ENCODE measurements at places on chromosomes 16 and 17.

DNA sequence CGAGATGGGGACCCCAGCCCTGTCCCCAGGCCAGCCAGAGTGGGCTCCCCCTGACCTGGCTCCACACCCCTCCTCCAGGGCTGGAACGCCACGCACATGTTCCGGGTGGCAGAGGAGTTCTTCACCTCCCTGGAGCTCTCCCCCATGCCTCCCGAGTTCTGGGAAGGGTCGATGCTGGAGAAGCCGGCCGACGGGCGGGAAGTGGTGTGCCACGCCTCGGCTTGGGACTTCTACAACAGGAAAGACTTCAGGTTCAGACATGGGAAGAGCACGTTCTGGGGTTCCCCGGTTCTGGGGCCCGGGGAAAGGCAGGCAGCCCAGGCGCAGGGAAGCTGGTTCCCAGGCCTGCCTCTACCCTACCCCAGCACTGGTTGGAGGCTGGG is 4.6 kb downstream of the ACE start:
- no peak for DNase-seq

- no peak for DNase-seq
Measured at GRCh38 chr17:50363217-50364060, 9.5 kb downstream of the MRPL27 start.

DNA sequence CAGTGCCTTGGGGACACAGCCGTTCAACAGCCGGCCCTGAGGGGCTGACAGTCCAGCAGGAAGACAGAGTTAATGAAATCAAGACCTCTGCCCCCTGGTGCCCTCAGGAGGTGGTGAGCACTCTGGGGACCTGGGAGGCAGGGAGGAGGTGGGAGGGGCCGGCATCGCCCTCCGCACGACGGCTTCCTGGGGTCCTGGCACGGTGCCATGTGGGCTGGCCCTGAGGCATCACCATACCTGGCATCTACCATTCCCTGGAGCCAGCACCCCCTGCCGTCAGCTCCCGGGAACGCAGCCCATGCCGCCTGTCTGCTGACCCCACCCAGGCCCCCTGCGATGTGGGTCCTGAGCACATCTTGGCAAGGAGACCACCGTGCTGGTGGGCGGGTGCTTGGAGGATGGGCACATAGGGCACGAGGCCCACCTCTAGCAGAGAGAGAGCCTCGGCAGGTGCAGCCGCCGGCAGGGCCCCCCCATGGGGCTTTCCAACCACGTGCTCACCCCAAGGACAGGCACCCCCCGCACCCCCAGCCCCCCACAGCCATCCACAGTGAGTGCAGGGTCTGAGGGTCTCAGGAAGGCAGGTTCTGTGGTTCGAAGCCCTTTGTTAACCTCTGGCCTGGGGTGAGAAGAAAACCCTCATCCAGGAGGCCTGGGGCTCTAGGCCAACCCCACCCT is 52.5 kb downstream of the ZFPM1 start:
- peak; percentile 70 for DNase-seq

DNA sequence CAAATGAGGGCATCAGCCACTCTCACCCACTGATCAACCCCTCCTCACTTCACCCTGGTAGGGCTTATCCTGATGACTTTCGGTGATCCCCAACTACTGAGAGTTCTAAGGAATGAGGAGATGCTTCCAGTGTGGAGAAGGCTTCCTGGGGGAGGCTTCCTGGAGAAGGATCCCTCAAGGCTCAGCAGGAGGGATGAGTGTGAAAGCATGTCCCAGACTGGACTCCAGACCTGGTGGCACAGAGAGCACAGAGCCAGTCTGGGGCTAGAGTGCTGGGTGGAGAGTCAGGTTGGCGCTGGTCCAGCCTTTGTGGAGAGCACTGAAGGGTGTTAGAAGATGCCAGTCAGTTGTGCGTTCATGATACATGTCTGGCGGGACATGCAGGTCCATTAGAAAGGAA is 53.7 kb downstream of the PLD6 start:
- no peak for DNase-seq

DNA sequence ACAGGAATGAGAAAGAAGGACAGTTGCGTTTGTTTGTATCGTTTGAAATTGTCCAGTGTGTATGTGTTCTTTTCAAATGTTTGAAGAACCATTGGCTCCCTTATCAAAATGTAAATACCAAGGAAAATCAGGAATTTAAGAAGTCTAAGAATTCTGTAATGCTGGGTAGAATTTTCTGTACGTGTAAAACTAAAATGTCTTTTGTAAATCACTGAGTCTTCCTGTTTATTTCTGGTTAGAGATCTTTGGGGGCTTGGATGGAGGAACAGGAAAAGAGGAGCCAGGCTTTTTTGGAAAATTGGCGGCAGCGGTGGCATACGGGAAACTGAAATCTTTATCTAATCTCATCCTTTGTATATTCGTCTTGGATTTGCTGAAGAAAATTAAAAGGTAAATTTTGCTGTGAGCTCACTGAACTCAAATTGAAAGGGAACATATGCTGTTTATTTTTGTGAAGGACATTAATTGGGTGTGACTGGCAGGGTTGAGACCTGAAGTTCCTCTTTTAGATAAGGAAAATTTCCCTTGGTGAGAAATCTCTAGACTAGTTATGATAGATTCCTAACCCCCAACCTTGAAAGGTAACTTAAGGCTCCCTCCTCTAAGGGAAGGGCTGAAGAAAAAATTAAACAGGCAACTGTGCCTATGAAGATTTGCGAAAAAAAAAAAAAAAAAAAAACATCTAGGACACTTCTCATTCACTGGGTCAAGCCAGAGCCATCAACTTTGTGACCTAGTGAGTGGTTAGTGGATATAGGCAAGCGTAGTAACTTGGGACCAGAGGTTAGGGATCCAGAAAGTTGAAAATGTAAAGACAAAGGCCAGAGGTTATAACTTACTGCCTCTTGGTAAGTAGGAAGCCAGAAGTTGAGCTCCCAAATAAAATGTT is 10.8 kb downstream of the TAT start:
- no peak for DNase-seq

DNA sequence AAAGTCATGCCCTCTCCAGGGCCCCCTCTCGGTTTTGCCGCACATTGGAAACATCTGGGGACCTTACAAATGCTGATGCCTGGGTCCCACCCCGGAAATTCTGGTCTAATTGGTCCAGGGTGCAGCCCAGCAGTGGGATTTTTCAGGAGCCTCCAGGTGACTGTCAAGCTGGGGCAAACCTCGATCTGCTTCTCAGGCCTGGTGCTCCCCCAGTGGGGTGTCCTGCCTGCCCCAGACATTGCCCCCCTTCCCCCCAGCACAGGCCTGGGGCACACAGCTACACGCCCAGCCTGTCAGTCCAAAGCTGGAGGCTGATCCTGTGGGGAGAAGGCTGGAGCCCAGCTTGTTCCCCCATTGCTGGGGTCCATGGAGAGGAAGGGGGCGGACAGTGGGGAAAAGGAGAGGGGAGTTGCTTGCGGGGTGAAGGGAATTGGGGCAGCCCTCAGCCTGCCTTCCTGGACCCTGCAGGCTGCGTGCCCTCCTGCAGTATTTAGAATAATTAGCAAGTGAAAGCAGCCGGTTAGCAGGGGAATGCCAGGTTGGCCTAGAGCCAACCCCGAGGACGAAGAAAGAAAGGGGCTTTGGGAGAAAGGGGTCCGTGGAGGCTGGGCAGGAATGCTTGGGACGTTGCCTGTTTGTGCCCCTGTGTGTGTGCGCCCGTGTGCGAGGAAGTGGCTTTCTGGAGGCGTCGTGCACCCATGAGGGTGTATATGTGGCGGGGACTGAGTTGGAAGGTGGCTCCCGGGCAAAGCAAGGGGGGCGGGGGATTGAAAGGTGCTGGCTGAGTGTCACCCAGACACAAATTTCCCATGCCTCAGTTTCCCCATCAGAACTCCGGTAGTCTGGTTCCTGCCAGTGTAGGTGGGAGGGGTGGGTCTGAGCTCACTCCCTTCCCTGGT is 5.9 kb downstream of the FOXJ1 start:
- no peak for DNase-seq

GRCh38 chr17:75009139-75009724 is 3.2 kb upstream of the MRPL58 start:
- DNase-seq: no peak

DNA sequence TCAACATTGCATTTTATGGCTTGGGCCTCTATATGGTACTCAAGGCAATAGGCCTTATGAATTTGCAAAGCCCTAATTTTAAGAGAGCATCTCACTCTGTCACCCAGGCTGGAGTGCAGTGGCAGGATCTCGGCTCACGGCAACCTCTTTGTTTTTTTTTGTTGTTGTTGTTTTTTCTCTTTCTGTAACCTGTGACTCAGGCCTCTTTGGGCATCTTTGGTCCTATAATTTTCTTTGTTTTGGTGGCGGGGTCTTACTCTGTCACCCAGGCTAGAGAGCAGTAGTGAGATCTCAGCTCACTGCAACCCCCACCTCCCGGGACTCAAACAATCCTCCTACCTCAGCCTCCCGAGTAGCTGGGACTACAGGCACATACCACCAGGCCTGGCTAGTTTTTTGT is 21.8 kb upstream of the HERPUD1 start:
- DNase-seq: no peak

DNA sequence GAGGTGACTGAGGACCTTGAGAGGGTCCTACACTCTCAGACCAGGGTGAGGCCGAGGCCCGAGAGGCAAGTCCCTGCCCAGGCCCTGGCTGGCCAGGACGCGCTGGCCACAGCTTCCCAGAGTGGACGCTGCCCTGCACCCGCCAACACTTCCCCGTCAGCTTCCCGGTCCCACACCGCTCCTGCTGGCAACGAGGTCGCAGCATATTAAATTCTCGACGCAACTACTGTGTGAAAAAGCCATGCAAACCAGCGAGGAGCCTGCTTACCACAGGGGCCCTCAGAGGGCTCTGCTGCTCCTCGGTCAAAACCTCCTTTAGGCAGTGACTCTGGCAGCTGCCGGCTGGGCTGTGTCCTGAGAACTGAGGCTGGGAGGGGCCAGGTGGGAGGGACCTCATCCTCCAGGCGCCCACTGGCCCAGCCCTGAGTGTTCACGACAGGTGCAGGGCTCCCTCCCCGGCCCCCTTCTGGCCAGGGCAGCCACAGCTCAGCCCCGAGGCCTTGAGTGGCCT is 2.1 kb upstream of the TEX19 start:
- no peak for DNase-seq

GRCh38 chr17:4785311-4786105 is 656 bp downstream of the VMO1 start:
- no peak for DNase-seq

DNA sequence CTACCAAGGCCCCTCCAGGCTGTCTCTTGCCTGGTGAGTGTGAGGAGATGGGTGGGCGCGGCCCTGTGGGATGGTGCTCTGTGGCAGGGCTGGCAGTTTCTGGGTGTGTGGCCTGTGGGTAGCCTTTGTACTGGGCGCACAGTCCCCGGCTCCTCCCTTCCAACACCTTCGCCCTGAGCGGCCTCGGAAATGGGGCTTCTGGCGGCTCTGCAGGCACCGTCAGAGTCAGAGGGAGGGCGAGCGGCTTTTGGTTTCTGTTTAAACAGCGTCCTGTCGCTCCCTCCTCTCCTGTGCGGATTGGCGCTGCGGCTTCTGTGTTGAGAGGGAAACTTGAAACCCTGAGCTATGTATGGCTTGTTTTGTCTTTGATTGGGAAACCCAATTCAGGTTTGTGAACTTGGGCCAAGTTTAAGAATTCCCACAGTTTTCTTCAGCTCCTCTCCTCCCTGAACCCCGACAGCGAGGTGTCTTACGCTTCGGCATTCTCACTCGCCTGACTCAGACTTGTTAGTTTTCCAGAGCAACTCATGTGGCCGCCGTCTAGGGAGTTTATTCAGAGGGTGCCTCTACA is 8.3 kb upstream of the ZNF750 start:
- peak; percentile 49 for DNase-seq

DNA sequence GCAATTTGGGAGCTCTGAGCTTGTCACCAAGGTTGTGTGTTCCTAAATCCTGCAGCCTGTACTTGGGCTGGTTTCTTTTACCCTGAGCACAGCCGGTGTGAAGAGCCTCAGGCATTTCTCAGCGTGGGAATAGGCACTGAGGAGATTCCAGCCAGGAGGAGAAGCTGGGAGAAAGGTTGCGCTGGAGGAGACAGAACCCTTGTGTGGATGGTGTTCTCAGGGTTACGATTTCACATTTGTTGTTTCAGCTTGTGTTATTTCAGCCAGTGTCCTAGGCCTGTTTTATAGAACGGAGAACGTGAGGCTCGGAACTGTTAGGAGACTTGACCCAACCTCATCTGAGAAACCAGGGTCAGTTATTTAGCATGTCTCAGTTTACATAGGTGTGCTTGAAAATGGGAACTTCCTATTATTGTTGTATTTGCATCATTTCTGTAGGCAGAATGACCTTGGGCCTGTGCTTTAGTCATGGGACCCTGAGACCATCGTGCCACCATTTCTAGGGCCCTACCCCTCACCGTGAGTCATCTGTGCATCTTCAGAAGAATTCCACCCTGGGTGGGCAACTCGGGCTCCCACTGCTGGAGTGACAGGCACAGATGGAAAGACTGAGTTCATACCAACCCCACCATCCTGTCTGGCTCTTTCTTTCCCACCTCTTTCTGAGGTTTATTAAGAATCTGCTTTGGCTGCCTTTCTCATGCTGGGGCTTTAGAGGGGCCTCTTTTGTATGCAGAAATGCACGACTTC is 134.9 kb downstream of the MSI2 start:
- DNase-seq: no peak

- DNase-seq: no peak
Measured at GRCh38 chr17:61337290-61337689, 62.4 kb upstream of the TBX2 start.

GRCh38 chr17:38702916-38703741 is 1.9 kb upstream of the MLLT6 start:
- peak; percentile 39 for DNase-seq

GRCh38 chr17:44397479-44398440 is 8.3 kb upstream of the ITGA2B start:
- DNase-seq: no peak

- no peak for DNase-seq
Measured at GRCh38 chr16:89749637-89750036, 28.3 kb downstream of the ZNF276 start.

GRCh38 chr16:57763285-57764005 is 27.9 kb downstream of the KATNB1 start:
- DNase-seq: no peak
